Osteoblast (primary cell): ENCODE measurements at places on chromosomes 1 and 21. TPM values are rescaled to one million over a fixed set of nuclear protein-coding genes. Genes with fewer than 3 reads are reported as not detected.

SPRR2A gene
- not detected in 2 replicates for total RNA-seq

TBX15 gene
- total RNA-seq = 38.0 and 44.5 TPM in 2 replicates

APCS gene
- not detected in 2 replicates for total RNA-seq

PCSK9 gene
- total RNA-seq = 3.5 and 6.5 TPM in 2 replicates

SPRR5 gene
- total RNA-seq = not detected in 2 replicates

LCE1F gene
- total RNA-seq = not detected in 2 replicates

OTUD3 gene
- total RNA-seq = 4.0 and 4.1 TPM in 2 replicates

B3GALT2 gene
- total RNA-seq = 2.1 and 2.2 TPM in 2 replicates

SDE2 gene
- 16.5 and 19.9 TPM in 2 replicates for total RNA-seq

JAM2 gene
- total RNA-seq = 0.88 and 1.1 TPM in 2 replicates

COL8A2 gene
- 12.7 and 15.2 TPM in 2 replicates for total RNA-seq

NPPA gene
- not detected in 2 replicates for total RNA-seq

CR1L gene
- not detected in 2 replicates for total RNA-seq

RXFP4 gene
- total RNA-seq = not detected in 2 replicates

TIPRL gene
- total RNA-seq = 30.6 and 30.8 TPM in 2 replicates

DRAM2 gene
- 45.6 and 66.0 TPM in 2 replicates for total RNA-seq

AGO1 gene
- 20.6 and 21.8 TPM in 2 replicates for total RNA-seq

LHX4 gene
- total RNA-seq = not detected in 2 replicates

LRRC8D gene
- 23.6 and 30.4 TPM in 2 replicates for total RNA-seq

C8B gene
- total RNA-seq = not detected in 2 replicates

ATP6V1G3 gene
- 0.36 TPM in 1 of 2 replicates, not detected in the other for total RNA-seq

CYP4A22 gene
- not detected in 2 replicates for total RNA-seq

STYXL2 gene
- not detected in 2 replicates for total RNA-seq

OVAAL gene
- not detected in 2 replicates for total RNA-seq
